ENCODE measurements at places on chromosomes 3 and 15. TPM values are rescaled to one million over a fixed set of nuclear protein-coding genes. Genes with fewer than 3 reads are reported as not detected.

- no peaks in the 10 kb centered on the region for H3K27me3 ChIP-seq
- H3K4me1 ChIP-seq, result peaks cover 51% of the 10 kb centered on the region
- H3K4me3 ChIP-seq, result no peak overlapping the region
- H3K36me3 ChIP-seq, result no peaks in the 10 kb centered on the region
Measured at GRCh38 chr3:172085557-172085895, 46.1 kb downstream of the FNDC3B start.

GRCh38 chr3:196920733-196921132, 21.6 kb downstream of the NCBP2 start:
- H3K36me3 ChIP-seq, result no peaks in the 10 kb centered on the region
- DNase-seq, result no peak
- H3K27me3 ChIP-seq, result no peaks in the 10 kb centered on the region
- H3K27ac ChIP-seq, result no peak overlapping the region
- H3K4me3 ChIP-seq, result no peak overlapping the region

- DNase-seq, result no peak
- peaks cover 7% of the 10 kb centered on the region for H3K4me1 ChIP-seq
- H3K27ac ChIP-seq, result no peak overlapping the region
- no peaks in the 10 kb centered on the region for H3K27me3 ChIP-seq
- no peaks in the 10 kb centered on the region for H3K36me3 ChIP-seq
Measured at GRCh38 chr15:99556011-99556410, 9.8 kb upstream of the MEF2A start.

- no peaks in the 10 kb centered on the region for H3K27me3 ChIP-seq
- no peak overlapping the region for H3K4me3 ChIP-seq
- no peaks in the 10 kb centered on the region for H3K4me1 ChIP-seq
- no peaks in the 10 kb centered on the region for H3K36me3 ChIP-seq
- DNase-seq, result no peak
- H3K27ac ChIP-seq, result no peak overlapping the region
Measured at GRCh38 chr3:154842536-154842935, 237.6 kb upstream of the MME start.

DNA sequence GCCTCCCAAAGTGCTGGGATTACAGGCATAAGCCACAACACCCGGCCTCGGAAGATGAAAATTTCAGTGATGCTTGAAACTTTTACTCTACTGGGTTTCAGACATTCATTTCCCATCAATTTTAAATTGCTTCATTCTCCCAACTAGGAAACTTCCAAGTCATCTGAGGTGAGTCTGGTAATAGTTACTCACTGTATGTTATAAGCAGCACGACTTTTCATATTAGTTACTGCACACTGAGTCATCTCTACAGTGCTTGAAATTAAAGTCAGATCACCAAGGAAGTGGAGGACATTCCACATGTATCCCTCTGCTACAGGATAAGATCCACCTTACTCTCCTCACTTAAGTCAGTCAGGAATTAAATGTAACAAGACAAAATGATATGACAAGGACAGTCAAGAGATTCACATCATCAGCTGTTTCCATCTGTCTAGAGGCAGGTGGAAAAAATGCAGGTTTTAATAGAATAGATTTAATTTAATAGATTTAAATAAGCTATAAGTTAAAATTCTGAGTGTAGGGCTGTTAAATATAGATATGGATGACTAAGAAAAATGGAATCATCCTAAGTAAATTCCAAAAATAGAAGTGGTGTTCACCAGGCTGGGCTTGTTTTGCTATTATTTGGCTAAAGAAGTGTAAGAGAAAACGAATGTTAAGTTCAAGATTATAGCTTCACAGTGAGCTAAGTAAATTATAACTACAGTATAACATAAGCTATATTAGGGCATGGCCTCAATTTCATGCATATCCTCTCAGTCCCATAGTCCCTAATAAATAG, 104.4 kb downstream of the TMCO5A start:
- peak overlapping the region; percentile 11 for H3K27ac ChIP-seq
- H3K4me1 ChIP-seq, result peaks cover 66% of the 10 kb centered on the region
- no peaks in the 10 kb centered on the region for H3K36me3 ChIP-seq
- peak; percentile 53 for DNase-seq
- H3K27me3 ChIP-seq, result no peaks in the 10 kb centered on the region

- no peaks in the 10 kb centered on the region for H3K36me3 ChIP-seq
- no peak overlapping the region for H3K4me3 ChIP-seq
- H3K27ac ChIP-seq, result no peak overlapping the region
- DNase-seq, result no peak
- no peaks in the 10 kb centered on the region for H3K27me3 ChIP-seq
Measured at GRCh38 chr3:16251316-16252085, 13.2 kb downstream of the DPH3 start.

DNA sequence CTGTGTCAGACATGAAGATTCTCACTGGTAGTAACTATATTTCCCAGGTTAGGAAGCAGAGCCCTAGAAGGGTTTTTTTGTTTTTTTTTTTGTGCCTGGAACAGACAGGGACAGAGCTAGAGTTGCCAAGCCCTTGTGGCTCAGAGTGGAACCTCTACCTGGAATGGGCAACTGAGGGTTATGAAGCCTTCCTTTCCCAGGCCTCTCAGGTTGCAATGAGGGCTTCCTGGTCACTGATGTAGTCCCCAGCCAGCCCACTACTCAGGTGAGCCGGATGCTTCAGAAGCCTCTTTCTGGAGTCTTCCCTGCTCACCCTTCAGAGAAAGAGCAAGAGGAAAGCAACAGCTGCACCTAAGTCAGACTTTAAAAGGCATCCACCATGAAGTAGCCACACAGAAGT, 48.8 kb upstream of the MANF start:
- H3K4me3 ChIP-seq, result no peak overlapping the region
- no peaks in the 10 kb centered on the region for H3K36me3 ChIP-seq
- DNase-seq, result no peak

GRCh38 chr3:56368846-56369245, 99.4 kb downstream of the ERC2 start:
- H3K36me3 ChIP-seq, result no peaks in the 10 kb centered on the region
- no peak for DNase-seq
- no peak overlapping the region for H3K4me3 ChIP-seq
- no peaks in the 10 kb centered on the region for H3K27me3 ChIP-seq
- H3K27ac ChIP-seq, result no peak overlapping the region

DNA sequence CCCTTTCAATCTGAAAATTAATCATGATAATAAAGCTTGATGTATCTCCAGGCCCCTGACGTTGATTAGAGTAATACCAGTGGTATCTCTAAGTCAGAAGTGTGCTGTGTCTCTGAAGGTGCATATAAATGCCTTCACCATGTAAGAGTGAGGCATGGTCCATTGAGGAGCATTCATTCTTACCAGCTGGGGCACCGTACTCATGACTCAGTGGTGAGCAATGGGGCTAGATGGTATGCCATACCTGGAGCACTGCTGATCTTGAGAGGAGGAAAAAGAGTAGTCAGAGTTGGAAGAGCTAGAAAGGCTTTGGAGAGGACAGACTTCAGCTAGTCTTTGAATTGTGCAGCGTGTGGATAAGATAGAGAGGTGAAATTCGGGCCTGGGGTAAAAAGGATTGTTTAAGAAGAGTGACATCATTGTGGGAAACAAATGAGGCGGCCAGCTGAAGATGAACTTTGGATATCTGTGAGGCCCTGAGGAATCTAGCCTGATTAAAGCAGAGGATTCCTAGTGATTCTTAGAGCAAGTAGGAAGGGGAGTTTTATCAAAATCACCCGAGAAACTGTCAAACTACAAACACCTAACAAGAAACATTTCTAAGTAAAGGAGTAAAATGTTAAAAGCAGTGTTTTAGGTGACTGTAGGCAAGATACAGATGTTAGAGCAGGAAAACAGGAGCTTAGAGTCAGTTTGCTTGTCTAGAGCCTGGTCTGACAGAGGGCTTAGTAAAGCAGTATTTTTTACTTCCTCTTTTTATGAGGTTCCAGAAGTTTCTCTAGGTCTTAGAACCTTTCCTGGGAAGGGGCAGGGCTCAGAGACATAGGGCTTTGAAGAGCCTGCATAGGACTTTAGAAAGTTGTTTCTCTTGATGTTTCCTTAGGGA, 13.6 kb downstream of the TMOD3 start:
- H3K4me3 ChIP-seq, result peak overlapping the region; percentile 1
- H3K4me1 ChIP-seq, result peaks cover 81% of the 10 kb centered on the region
- H3K27me3 ChIP-seq, result no peaks in the 10 kb centered on the region
- DNase-seq, result peak; percentile 81

DNA sequence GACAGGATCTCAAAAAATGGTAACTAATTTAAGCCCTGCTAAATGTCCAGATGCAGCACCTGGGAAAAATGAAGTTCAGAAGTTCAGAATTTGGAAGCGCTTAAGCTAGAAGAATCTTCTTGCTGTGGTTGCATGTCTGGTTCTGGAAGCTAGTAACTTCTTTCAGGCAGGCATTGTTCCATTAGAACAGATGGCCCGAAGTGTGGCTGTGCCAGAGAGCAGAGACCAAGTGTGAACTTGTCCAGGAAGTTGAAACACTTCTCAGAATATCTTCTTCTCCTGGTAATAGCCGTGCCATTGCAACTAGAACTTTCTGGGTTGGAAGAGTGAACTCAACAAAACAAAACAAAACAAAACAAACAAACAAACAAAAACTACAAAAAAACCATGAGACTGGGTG, 80.0 kb downstream of the MITF start:
- H3K4me1 ChIP-seq, result peaks cover 3% of the 10 kb centered on the region
- no peak overlapping the region for H3K27ac ChIP-seq
- no peak overlapping the region for H3K4me3 ChIP-seq
- no peaks in the 10 kb centered on the region for H3K36me3 ChIP-seq
- DNase-seq, result no peak
- no peaks in the 10 kb centered on the region for H3K27me3 ChIP-seq

DNA sequence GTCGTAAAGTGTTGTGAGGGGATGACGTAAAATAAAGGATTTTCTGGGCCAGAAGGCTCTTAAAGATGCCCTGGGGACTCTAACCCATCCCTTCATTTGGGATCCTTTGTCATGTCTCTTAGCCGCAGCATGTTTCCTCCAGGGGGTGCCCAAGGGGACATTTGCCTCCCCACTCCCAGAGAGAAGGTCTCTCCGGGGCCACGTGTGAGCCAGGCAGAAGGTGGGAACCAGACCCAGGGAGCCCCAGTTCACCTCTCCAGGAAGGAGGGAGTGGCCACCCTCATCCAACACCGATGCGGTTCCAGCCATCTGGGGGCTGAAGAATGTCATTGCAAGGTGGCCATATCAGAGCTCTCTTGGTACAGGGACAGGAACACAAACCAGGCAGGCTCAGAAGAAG, 25.2 kb downstream of the ST8SIA2 start:
- no peaks in the 10 kb centered on the region for H3K4me1 ChIP-seq
- H3K36me3 ChIP-seq, result no peaks in the 10 kb centered on the region
- no peaks in the 10 kb centered on the region for H3K27me3 ChIP-seq
- no peak overlapping the region for H3K27ac ChIP-seq
- DNase-seq, result no peak

DNA sequence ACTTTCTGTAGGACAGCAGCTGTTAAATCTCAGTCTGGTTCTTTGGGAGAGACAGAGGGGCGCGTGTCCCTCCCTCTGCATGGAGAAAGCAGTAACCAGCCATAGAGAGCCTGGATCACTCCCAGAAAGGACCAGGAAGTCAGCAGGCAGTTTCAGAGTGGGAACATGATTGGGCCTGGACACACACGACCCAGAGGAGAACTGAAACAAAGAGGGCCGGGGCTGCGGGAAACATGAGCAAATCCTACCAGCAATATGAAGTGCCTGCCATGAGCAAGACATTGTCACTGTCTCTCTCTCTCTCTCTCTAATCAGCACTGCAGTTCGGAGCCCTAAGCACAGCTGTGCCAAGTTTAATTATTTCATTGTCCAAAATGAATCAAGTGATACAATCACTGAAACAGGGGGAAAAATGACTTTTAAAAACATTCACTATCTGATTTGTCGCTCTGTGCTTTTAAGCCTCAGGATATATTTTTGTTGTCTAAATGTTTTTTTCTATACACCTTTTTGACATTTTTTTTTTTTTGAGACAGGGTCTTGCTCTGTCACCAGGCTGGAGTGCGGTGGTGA, 17.6 kb downstream of the MUC13 start:
- H3K4me3 ChIP-seq, result no peak overlapping the region
- no peak overlapping the region for H3K27ac ChIP-seq
- no peaks in the 10 kb centered on the region for H3K36me3 ChIP-seq
- no peak for DNase-seq
- no peaks in the 10 kb centered on the region for H3K4me1 ChIP-seq

DNA sequence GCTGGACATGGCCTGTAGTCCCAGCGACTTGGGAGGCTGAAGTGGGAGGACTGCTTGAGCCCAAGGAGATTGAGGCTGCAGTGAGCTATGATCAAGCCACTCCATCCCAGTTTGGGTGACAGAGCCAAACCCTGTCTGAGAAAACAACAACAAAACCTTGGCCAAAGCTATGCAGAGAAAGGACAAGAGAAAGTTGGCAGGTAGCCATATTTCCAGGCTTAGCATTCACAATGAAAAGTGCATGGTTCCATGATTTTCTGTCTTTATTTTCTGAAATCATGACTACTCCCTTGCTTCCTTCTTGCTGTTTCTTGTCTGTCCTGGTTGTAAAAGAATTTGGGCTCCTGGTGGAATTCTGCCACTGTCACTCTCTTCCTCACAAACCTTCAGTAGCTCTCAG, 284.6 kb upstream of the C2CD4B start:
- H3K27ac ChIP-seq, result no peak overlapping the region
- no peak for DNase-seq
- peaks cover 29% of the 10 kb centered on the region for H3K4me1 ChIP-seq
- no peaks in the 10 kb centered on the region for H3K36me3 ChIP-seq

DNA sequence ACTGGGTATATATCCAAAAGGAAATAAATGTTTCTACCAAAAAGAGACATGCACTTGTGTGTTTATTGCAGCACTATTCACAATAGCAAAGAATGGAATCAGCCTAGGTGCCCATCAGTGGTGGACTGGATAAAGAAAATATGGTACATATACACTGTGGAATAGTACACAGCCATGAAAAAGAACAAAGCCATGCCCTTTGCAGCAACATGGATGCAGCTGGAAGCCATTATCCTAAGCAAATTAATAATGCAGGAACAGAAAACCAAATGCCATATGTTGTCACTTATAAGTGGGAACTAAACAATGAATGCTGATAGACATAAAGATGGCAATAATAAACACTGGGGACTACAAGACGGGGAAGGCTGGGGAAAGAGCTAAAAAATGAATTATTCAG, 102.9 kb downstream of the RPL39L start:
- no peak overlapping the region for H3K27ac ChIP-seq
- H3K4me3 ChIP-seq, result no peak overlapping the region
- H3K27me3 ChIP-seq, result no peaks in the 10 kb centered on the region
- H3K36me3 ChIP-seq, result no peaks in the 10 kb centered on the region
- H3K4me1 ChIP-seq, result peaks cover 9% of the 10 kb centered on the region
- no peak for DNase-seq

- no peaks in the 10 kb centered on the region for H3K4me1 ChIP-seq
- H3K36me3 ChIP-seq, result no peaks in the 10 kb centered on the region
- no peak overlapping the region for H3K27ac ChIP-seq
- no peaks in the 10 kb centered on the region for H3K27me3 ChIP-seq
- DNase-seq, result no peak
- no peak overlapping the region for H3K4me3 ChIP-seq
Measured at GRCh38 chr15:68609629-68610028, 30.8 kb downstream of the CORO2B start.

The C3orf49 gene
- not detected for polyA plus RNA-seq

The CADPS gene
- not detected for polyA plus RNA-seq

The PLS1 gene
- 10.3 TPM for polyA plus RNA-seq

The MNS1 gene
- 0.29 TPM for polyA plus RNA-seq

The PRTG gene
- not detected for polyA plus RNA-seq

The DGKG gene
- 0.22 TPM for polyA plus RNA-seq

The SH3BP5 gene
- polyA plus RNA-seq, result 11.7 TPM

The CYP8B1 gene
- polyA plus RNA-seq, result not detected

The CFAP100 gene
- not detected for polyA plus RNA-seq

The REC114 gene
- polyA plus RNA-seq, result not detected

The CCDC54 gene
- polyA plus RNA-seq, result not detected

The RARB gene
- 0.06 TPM for polyA plus RNA-seq

The GOLGA8H gene
- not detected for polyA plus RNA-seq

The BFSP2 gene
- not detected for polyA plus RNA-seq

The MESP2 gene
- 0.22 TPM for polyA plus RNA-seq

Measured in keratinocyte (primary cell).